ENCODE measurements at places on chromosomes 6 and 20.

DNA sequence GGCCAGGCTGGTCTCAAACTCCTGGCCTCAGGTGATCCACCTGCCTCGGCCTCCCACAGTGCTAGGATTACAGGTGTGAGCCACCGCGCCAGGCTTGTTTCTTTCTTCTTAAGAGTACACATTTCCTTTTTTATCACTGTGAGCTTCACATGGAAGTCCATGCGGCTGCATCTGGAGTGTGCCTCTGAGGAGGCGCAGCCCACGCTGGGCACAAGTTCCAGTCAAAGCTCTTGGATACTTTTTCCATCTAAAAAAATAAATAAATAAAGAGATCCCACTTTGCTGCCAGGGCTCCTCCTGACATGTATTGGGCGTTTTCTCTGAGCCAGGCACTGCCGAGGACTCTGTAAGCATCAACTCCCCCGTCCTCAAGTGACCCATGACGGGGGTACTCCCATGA is 123.0 kb downstream of the PREX1 start:
- DNase-seq = no peak

GRCh38 chr6:84902354-84902928 is 138.0 kb upstream of the TBX18 start:
- no peak for DNase-seq

DNA sequence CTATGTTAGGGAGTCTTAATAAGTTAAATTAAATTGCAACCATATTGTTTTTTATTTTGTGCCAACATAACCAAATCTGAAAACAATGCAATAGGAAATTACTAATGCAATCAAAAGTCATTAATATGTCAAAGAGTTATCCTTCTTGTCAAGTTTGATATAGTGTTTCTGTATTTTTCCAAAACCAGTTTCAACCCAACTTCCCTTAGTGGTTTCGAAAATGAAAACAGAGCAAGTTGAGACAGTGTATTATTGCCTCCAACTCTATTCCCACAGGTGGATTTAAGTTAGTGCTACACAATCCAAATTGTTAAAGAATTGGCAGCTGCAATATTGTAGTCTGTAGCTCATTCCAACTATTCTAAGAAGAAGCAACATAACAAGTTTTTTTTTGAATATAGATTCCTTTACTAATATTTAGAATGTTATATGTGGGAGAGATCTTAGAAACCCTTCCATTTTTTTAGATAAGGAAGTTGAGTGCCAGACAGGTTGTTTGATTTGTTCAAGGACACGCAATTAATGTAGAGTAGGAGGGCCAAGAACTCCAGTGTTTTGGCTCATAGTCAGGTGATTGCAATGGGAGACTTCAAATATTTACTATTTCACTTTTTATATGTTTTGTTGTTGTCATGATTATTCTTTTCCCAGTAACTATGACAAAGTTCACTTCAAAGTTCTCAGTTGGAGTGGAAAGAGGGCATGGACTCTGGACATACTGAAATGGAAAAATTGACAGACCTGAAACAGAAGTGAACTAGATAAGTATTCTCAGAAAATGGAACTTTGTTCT is 282.4 kb upstream of the HSF2 start:
- DNase-seq = no peak

GRCh38 chr20:34040300-34040995 is 46.7 kb downstream of the RALY start:
- no peak for DNase-seq

DNA sequence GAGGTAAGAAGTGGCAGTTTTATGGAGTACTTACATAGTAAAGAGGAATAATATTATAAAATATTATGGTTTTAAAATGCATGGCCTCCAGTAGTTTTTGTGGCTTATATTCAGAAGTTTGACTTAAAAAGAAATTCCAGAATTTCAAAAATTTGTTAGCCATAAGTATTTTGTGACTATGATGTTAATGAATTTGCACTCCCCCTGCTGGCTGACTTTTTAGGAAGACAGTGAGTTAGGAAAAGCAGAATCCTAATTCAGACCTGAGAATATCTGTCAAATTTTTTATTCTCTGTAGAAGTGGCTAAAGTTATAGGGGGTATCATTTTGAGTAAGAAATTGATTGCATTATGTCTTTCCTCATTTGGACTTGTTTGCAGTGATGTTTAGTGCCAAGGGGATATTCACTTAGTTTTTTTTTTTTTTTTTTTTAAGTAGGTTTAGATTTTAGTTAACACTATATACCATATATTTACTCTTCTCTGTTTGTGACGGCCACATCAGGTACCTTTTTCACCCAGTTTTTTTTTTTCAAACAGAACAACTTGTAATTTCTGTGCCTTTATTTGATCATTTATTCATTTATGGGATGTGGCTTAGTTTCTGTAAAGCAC is 40.8 kb downstream of the ZFAND3 start:
- DNase-seq = no peak

- DNase-seq = no peak
Measured at GRCh38 chr6:14001329-14002012, 76.7 kb downstream of the RNF182 start.

GRCh38 chr6:17967668-17968518 is 19.5 kb downstream of the KIF13A start:
- no peak for DNase-seq

- DNase-seq = no peak
Measured at GRCh38 chr6:161274488-161274858, 612 bp upstream of the AGPAT4 start.

DNA sequence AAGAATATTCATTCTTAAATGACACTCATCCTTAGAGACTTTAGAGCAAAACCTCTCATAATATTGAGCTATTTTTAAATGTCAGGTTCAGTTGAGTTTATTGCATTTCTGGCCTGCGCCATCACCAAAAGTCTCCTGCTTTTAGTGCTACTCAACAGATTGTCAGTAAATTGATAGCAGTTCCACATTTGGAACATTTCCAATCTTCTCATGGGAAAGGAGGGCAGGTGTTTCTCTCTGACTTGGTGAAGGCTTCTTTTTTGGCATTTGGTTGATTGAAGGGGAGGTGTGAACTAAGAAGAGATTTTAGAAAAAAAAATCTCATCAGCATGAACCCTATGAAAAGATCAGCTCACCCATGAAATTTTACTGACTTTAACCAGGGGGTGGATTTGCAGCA is 125.9 kb upstream of the INSM1 start:
- DNase-seq = no peak

Data from GM12864 (cell line).